NCI-H1417 (cell line): ENCODE measurements at places on chromosomes 3 and 15.

- DNase-seq: no peak
Observed at GRCh38 chr3:175267561-175267960, 408.4 kb downstream of the NAALADL2 start.

DNA sequence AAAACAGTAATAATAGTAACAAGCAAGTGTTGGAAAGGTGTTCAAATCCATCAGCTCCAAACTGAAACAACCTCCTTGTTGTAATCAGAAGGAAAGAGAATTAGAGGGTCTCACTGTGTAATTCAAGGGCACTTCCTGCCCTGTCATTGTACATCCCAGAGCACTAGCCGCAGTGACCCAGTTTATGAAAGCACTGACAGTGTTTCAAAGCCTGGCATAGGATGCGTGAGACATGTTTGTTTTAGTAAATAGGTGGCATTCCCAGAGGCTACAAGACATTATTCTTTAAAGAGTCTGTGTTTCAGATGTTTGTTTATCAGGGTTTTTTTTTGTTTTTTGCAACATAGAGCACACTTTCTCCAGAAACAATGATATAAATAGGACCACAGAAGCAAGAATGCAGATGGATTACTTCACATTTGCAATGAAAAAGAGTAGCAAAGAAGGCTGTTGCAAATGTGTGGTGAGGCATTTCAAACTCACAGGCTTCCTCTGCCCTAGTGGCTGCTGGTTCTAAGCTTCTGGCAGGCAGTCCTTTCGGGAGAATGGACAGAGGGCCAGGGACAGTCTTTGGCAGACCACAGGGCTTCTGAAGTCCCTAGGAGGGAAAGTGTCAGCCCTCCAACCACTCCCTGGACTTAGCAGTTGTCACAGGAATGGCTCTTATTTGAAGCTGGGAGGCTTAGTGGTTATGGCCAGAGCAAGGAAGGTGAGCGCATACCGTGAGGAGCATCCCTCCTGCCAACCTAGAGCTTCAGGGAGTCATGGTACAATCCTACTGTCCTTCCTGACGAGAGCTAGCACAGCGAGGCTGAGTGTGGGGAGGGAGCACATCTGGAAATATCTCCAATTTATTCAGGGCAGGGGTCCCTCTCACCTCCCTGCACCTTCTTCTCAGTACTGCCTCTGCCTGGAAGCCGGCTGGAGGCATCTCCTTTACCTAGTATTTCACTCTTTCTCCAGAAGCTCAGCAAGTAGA is 31.4 kb upstream of the TIPARP start:
- no peak for DNase-seq

- no peak for DNase-seq
Observed at GRCh38 chr15:85423256-85423655, 42.9 kb downstream of the AKAP13 start.

GRCh38 chr3:152293347-152294006 is 24.7 kb downstream of the MBNL1 start:
- DNase-seq: no peak

DNA sequence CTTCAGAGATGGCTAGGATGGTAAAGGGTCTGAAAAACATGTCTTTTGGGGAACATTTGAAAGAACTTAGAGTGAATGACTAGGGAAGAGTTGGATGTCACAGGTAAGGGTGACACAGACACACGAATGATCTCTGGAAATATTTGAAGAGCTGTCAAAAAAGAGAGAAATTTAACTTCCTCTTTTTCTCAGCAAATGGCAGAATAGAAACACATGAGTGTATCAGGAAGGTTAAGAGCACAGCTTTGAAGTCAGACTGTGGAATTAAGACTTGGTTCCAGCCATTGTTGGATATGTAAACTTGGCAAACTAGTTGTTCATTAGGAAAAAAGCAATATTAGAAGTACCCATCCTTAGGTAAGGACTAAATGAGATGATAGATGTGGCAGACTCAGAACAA is 117.7 kb downstream of the IMPG2 start:
- no peak for DNase-seq

GRCh38 chr3:56704706-56705105 is 21.6 kb upstream of the TASOR start:
- DNase-seq: no peak

- no peak for DNase-seq
Observed at GRCh38 chr15:25736461-25736860, 126.7 kb downstream of the ATP10A start.

DNA sequence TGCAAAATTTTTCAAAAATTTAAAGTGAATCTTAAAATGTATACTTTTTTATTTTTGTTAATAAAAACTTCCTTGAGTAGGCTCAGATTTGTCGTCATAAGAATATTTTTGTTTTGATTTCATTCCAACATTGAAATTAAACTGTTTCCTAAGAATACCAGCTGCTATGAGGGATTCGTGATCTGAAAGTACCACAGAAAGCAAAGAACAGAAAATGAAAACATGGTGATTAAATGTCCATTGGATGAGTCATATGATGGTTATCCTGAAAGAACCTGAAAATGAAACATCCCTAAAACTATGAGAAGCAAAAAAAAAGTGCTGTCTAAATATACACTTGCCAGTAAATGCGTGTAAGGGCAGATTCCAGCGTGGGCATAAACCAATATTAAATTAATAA is 143.8 kb downstream of the GMNC start:
- no peak for DNase-seq

DNA sequence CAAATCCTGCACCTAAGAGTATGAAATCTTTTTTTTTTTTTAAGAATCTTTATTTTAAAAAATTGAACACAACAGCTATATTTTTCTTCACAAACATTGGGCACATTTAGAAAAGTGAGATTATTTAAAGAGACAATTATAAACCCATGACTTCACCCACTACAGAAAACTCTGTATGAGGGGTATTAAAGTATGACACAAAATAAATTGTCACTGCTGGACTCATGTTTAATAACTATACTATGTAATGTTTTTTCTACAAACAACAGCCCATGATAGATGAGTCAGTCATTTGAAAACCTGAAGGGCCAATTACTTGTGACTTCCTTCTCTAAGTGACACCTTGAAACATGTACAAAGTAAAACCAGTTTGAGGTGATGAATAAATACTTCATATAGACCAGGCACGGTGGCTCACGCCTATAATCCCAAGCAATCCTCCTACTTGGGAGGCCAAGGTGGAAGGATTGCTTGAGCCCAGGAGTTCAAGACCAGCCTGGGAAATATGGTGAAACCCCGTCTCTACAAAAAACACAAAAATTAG is 36.0 kb downstream of the AQR start:
- DNase-seq: no peak

DNA sequence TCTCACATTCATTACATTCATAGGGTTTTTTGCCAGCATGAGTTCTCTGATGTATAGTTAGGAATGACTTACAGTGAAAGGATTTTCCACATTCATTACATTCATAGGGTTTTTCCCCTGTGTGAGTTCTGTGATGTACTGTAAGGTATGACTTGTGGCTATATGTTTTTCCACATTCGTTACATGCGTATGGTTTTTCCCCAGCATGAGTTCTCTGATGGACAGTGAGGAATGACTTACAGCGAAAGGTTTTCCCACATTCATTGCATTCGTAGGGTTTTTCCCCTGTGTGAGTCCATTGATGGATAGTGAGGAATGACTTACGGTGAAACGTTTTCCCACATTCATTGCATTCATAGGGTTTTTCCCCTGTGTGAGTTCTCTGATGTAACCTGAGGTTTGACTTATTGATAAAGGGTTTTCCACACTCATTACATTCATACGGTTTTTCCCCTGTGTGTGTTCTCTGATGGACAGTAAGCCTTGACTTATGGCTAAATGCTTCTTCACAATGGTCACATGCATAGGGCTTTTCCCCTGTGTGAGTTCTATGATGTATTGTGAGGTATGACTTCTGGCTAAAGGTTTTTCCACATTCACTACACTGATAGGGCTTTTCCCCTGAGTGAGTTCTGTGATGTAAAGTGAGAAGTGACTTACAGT is 47.4 kb downstream of the ZNF717 start:
- DNase-seq: no peak

GRCh38 chr3:52415800-52416199 is 29.1 kb downstream of the SEMA3G start:
- no peak for DNase-seq

- DNase-seq: no peak
Observed at GRCh38 chr3:104911376-104911775, 455.3 kb upstream of the ALCAM start.

GRCh38 chr3:112769286-112769978 is 77.2 kb downstream of the CD200R1L start:
- no peak for DNase-seq

- DNase-seq: no peak
Observed at GRCh38 chr15:67085818-67086636, 20.6 kb downstream of the SMAD3 start.

DNA sequence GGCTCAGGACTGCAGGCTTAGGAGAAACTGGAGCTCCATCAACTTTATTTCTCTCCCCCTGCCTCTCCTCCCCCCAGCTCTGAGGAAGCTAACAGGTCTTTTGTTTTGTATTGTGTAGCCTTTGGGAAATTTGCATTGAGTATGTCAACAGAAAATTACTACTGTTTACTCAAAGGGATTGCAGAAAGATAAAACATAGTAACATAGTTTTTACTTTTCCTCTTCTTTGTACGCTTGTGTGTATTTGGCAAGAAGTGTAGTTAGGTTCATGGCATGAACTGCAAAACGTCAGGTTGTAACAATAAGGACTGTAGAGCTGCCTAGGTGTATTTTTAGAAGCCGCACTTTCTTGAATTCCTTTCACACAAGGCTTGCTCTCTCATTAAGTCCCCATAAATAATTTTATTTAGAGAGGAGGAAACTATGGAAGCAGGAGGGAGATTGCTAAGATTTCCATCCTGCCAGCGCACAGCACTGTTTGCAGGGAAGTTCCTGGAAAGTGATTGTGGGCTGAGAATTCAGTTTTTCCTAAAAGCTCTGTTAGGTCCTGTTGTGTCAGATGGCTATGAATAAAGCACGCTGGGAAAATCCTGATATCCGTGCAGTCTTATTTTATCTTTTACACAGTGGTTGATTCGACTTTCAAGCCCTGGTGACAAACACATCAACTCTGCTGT is 21.1 kb upstream of the SATB1 start:
- DNase-seq: no peak

DNA sequence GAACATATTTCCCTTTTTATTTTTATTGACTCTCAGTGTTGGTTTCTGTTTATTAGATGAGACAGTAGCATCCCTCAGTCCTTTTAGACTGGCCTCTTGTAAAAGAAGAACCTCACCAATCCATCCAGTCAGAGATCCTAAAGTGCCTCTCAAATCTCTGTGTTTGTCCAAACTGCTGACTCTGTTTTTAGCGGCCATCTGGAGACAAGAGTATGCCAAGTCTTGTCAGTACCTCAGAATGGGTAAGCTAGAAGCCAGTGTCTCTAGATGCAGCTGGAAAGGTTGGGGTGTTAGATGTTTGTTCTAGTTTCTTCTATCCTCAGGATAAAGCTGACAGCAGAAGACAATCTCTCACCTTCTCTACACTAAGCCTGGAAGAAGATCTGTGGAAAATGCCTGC is 537.7 kb upstream of the ZNF385D start:
- DNase-seq: no peak

GRCh38 chr3:115922681-115923347 is 299.5 kb downstream of the GAP43 start:
- no peak for DNase-seq

GRCh38 chr3:67957268-67957667 is 302.9 kb upstream of the SUCLG2 start:
- DNase-seq: no peak

GRCh38 chr3:129424185-129424841 is 4.1 kb downstream of the EFCAB12 start:
- no peak for DNase-seq

DNA sequence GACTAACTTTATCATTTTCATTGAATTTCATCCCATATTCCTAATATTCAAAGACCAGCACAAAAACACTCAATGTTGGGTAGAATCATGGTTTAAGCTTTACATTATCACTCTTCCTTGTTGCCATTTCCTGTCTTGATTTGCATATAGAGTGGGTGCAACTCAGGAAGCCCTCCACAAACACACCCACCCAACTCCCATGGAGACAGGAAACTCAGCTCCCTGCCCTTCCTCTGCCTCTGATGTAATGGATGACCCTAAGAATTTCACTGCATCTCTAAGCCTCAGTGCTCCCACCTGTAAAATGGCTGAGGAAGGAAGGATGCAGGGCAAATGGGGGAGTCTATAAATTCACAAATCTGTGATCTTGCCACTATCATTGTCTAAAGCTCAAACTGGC is 98.1 kb upstream of the BFSP2 start:
- no peak for DNase-seq

DNA sequence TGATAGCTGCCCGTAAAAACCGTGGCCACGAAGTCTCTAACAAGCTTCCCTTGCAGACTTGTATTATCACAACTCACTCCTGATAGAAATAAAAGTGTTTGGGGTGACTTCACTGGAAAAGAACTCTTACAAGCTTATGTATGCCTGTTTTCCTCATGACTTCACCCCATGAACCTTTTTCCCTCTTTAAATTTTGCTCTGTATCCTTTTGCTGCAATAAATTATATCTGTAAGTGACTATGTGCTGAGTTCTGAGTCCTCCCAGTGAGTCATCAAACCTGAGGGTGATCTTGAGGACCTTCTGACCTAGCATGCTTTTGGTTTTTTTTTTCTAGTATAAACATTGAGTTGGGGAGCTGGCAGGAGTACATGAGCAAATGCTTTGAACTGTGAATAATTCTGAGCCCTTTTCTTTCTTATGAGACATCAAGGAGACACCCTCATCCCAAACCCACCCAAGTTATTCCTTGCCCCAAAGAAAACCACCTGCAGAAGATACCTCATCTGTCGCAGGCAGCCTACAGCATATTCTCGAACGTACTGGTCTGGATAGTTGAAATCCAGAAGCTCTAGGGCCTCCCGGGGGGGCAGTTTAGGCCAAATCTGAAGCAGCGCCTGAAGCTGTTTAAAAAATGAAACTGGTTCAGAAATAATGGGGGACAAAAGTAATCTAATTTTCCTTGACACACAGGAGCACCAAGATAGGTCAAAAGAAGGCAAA is 85.9 kb downstream of the FAIM start:
- no peak for DNase-seq

GRCh38 chr3:147921051-147921450 is 511.9 kb downstream of the ZIC1 start:
- DNase-seq: no peak

- DNase-seq: no peak
Observed at GRCh38 chr15:101406526-101407195, 82.8 kb downstream of the PCSK6 start.

GRCh38 chr15:31280046-31280830 is 46.4 kb upstream of the KLF13 start:
- peak; percentile 91 for DNase-seq
